ENCODE measurements at places on chromosomes 7 and 10.

DNA sequence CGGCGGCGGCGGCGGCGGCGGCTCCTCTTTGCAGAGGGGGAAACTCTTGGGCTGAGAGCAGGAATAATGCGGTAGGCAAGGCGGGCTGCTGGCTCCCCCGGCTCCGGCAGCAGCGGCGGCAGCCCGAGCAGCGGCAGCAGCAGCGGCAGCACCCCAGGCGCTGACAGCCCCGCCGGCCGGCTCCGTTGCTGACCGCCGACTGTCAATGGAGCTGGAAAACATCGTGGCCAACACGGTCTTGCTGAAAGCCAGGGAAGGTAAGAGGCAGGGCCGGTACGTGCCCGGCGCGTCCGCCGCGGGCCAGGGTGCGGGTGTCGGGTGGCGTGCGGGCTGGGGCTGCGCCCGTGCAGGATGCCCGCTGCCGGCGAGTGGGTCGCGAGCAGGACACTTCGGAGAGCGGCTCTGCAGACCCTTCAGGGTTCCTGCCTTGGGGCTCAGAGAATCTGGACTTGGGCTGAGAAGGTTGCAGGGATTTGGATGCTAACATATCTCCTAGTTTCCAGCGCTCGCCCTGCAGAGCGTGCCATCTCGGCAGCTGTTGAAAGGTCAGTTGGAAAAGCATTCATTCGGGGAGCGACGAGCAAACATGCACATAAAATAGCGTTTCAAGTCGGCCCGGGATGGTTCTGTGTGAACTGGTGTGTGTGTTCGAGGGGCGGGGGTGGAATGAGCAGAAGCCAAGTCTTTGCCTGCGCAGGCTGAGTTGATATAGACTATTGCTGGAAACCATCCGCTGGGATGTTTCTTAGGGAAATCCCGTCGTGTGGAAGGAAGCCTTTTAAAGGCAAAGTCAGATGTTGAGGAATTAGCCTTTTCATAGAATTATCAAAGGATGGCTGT lies 562 bp downstream of the GRK5 start:
- DNase-seq, result peak; percentile 41

DNA sequence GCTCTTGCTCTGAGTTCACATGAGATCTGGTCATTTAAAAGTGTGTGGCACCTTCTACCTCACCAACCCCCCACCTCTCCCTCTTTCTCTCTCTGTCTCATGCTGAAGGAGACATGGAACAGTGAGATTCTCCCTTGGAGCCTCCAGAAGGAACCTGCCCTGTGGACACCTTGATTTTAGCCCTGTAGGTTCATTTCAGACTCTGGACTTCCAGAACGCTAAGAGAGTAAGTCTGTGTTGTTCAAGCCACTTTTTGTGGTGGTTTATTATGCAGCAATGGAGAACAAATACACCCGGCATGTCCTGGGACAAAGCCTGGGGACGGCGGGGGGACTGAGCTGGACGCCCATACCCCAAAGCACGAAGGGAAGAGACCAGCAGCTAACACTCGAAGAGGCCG lies 20.7 kb upstream of the GIMAP8 start:
- DNase-seq, result no peak

DNA sequence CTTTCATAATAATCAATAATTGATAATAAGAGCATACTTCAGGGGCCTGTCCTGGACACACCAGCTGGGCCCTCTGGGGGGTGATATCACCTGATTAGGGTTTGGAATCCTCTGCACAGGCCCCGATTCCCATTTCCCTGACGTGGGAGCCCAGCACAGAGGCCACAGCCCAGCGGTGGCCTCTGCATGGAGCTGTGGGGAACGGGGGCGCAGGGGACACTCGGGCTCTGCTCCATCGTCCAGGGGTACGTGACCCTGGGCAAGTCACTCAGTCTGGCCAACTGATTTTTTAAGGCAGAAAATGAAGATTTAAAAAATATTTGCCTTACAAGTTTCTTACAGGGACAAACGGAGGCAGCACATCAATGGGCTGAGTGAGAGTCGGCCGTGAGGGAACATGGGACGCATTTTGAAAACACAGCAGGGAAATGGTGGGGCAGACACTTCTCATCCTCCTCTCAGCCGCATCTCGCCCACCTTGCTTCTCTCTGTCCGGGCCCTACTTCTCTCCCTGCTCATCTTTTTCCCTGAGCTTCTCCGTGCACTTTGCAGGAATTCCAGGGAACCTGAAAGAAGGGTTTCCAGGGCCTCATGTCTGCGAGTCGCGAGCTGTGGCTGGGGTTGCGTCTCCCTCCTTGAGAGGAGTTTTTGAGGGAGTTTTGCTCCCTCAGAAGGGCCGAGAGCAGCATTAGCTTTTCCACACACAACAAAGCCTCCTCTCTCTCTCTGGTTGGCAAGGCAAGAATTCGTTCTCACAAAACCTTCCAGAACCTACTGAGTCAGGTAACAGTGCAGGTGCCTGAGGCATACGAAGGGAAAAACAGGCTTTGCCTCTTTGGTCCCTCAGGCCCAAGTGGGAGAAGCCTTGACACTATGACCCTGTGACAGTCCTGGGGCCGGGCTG lies 312.0 kb downstream of the WDR37 start:
- DNase-seq, result no peak

GRCh38 chr7:19121977-19122588 lies 4.6 kb upstream of the TWIST1 start:
- no peak for DNase-seq

- no peak for DNase-seq
Measured at GRCh38 chr10:110109511-110109910, 97.9 kb upstream of the MXI1 start.

- DNase-seq, result no peak
Measured at GRCh38 chr7:144255471-144255897, 9.1 kb downstream of the OR2A7 start.

Measured in activated naive CD4-positive, alpha-beta T cell treated with Interleukin-2 at 50 U/mL for 16 hours (primary cell).